ENCODE measurements at places on chromosomes 11 and 22.

DNA sequence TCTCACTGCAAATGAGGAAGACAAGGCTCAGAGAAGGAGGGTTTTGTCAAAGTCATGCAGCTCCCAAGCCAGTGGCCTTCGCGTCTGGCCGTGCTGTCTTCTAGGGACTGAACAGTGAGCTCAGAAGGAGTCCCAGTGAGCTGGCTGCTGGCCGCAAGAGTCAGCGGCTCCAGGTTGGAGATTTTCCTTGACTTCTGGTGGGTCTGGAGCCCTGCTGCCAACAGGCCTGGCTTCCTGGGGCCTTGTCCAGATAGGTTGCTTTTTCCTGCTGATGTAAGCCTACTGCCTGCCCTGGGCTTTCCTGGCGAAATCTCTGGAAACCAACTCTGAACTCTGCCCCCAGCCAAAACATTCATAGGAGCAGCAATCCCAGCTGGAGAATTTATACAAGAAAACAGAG, 272.7 kb upstream of the CADM1 start:
- no peak for DNase-seq

DNA sequence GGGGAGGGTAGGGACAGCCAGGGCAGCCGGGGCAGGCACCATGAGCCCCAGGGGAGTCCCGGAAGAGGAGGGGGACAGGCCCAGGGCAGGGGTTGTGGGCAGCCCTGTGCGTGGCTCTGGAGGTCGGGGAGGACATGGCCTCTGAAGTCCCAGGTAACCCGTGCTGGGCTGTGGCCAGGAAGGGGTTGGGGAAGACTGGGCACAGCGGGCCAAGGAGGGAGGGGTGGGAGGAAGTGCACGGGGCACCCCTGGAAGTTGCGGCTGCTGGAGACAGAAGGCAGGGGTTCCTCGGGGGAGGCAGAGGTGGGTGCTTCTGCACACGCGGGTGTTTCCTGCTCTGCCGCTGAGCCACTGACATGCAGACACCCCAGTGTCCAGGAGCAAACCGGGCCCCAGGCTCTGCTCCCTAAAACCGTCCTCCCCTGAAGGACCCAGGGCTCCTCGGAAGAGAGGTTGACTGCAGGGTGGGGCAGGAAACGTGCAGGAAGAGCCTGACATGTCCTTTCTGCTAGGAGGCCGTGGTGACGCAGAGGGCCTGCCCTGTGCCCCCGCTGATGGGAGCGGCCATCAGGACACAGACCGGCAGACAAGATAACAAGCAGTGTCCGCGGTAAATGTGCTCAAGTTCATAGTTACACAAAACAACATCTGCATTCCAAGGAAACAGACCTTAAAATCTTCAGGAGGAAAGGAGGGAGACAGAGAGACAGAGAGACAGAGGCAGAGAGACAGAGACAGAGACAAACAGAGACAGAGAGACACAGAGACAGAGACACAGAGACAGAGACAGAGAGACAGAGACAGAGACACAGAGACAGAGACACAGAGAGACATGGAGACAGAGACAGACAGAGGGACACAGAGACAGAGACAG, 5.7 kb downstream of the TNNI2 start:
- peak; percentile 90 for DNase-seq

DNA sequence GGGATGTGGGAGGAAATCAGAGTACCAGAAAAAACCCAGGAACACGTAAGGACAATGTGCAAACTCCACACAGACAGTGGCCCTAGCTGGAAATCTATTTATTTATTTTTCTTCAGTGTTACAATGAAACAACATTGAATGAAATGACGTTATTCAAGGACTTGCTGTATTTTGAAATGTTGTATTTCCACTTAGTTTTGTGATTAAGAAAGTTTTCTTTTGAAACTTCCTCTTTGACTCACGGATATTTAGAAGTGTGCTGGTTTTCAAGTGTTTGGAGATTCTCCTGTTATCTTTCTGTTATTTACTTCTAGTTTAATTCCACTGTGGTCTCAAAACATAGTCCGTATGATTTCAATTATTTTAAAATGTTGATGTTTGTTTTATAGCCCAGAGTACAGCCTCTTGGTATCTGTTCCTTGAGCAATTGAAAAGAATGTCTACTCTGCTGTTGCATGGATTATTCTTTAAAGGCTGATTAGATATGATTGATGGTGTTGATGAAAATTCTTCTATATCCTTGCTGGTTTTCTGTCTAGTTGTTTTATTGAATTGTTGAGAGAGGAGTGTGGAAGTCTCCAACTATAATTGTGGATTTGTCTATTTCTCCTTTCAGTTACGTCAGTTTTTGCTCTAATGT, 141.0 kb downstream of the ARHGAP20 start:
- DNase-seq: no peak

- DNase-seq: no peak
These were observed 418.0 kb upstream of the SYN3 start for GRCh38 chr22:33476206-33476605.

DNA sequence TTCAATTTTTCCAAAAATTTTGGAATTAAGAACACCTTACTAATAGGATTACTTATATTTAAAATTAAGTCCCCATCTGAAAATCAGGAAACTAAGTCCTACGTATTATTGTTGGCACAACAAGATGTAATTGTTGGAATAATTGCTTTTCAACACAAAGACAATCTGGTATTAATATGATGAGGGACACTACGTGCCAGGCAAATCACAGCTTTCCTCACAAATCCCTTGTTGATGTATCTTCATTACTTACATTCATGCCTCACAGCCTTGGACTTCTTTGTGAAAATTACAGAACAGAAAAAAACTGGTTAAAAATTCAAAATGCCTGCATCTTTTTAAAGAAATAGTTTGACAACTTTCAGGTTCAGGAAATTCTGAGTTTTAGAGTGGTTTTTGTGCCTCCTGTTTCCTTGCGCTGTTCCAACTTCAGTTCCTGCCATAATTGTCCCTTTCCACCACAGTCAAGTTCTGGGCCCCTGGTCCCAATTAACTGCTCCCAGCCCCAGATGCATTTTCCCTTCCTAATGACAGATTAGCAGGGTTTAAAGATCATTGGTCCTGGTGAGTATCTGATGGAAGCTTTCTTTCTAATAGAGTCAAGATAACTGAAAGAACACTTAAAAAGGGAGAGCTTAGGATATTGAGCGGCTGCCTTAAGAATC, 23.3 kb upstream of the CCDC34 start:
- no peak for DNase-seq

- DNase-seq: no peak
These were observed 30.8 kb downstream of the ZNRF3 start for GRCh38 chr22:28914201-28914600.

GRCh38 chr22:49946612-49947295, 13.8 kb upstream of the PIM3 start:
- peak; percentile 82 for DNase-seq

GRCh38 chr22:41369837-41370236, 11.9 kb upstream of the TEF start:
- no peak for DNase-seq

DNA sequence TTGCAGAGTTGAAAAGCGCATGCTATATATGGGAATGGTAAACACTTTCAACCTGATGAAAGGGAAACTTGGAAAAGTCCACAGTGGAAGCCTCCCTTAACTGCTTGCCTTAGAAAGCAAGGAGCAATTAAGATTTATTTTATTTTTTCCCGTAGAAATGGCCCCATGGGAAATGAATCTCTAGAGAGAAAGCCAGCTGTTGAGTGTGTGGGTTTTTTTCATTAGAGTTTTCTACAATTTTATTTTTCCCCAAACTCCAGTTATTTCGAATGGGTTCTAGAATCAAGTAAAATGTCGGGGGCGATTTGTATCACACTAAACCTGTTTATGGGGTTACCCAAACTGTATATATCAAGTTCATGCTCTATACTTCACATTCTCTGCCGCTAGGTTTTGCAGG, at the start of gene OR5M3:
OR5M3 (minus strand) TSS at position 101 of the 400 bp plus-strand sequence. CDS start 2,855 bp downstream, outside the sequence.
- DNase-seq: no peak

- DNase-seq: no peak
These were observed 80.3 kb downstream of the LRRC32 start for GRCh38 chr11:76589964-76590950.

DNA sequence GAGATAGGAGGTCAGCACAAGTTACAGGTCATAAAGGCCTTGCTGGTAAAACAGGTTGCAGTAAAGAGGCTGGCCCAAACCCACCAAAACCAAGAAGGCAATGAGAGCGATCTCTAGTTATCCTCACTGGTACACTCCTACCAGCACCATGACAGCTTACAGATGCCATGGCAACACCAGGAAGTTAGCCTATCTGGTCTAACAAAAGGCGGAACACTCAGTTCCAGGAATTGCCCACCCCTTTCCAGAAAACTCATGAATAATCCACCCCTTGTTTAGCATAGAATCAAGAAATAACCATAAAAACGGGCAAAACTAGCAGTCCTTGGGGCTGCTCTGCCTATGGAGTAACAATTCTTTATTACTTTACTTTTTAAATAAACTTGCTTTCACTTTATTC, 43.5 kb upstream of the B3GAT1 start:
- DNase-seq: no peak

- no peak for DNase-seq
These were observed 16.1 kb downstream of the PTH start for GRCh38 chr11:13479688-13480087.

- DNase-seq: no peak
These were observed 495.0 kb downstream of the BRD1 start for GRCh38 chr22:49332691-49333090.

Data from large intestine (tissue), 12 donors.